ENCODE measurements at places on chromosomes 11 and 22.

- no peak for DNase-seq
Observed at GRCh38 chr11:71988050-71988449, 10.7 kb upstream of the IL18BP start.

DNA sequence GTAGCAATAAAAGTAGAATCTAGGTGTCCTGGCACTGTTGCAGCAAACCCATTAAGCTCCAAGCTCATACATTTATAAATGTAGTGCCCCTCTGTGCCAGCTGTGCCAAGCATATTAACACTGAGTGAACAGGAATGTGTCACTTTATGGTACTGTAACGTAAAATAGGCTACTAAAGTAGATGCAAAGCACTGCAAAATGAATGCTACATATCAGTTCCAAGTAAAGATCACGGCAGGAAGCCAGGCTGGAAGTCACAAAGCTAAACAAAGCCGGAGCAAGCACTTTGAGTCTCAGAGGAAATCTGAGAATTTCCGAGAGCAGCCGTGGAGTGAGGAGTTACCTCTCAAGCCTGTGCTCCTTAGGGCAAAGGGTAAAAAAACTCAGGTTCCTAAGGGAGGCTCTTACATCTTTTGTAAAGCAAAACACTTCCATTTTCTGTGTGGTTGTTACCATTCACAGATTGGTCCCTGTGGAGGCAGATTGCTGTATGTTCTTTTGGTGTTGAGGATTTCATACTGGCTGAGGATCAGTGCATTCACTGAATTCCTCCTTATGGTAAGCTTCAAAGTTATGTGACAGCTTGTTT is 85.7 kb downstream of the WNT11 start:
- DNase-seq: no peak

DNA sequence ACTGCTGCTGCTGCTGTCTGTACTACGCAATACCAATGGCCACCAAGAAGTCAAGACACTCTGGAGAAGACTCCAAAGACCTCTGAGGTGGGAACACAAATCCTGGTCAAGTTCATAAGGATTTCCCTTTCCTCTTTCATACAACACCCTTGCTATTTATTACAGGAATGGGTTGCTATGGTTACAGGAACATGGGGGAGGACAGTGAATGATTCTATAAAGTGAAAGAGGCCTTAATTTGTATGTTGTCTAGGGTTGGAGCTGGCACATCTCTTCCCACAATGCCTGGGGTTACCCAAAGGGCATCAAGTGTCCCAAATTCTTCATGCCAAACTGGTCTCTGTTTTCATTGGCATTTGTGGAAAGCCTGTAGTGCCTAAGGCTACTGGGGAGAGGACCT is 11.4 kb upstream of the SEC14L3 start:
- DNase-seq: no peak

GRCh38 chr22:19867617-19868016 is 12.9 kb upstream of the GNB1L start:
- DNase-seq: no peak

DNA sequence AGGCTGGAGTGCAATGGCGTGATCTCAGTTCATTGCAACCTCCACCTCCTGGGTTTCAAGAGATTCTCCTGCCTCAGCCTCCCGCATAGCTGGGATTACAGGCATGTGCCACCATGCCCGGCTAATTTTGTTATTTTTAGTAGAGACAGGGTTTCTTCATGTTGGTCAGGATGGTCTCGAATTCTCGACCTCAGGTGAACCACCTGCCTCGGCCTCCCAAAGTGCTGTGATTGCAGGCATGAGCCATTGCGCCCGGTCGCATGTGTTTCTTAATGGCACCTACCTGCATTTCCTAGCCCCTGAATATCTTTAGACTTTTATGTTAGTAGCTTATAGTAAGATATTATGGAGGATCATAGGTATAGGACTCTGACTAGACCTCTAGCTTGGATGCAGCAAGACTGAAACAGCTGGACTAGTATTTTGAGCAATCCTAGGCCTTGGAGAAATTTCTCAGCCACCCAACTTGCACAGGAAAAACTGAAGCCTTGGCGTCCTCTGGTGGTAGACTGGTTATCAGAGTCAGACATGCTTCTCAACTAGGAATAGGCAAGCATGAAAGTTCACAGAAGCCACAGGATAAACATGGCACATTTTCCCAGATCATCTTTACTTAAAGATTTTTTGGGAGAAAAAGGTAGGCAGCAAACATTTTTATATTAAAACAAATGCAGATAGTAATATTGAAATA is 22.7 kb upstream of the C1QTNF4 start:
- DNase-seq: no peak

DNA sequence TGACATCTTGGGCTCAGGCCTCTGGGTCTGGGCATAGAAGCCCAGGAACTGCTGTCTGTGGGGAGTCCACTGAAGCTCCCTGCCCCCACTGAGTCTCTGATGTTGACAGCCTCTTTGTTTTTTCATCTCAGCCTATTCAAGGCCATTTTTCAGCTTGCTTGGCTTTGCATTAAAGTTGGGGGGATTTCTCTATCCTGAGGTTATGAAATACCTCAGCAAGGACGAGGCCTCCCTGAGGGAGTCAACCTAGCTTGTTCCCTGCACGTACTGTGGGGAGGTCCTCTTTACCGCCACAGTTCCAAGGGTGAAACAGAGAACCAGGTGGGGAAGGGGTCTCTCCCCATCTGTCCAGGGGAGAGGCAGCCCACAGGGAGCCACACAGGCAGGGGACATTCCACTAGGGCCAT is 8.4 kb downstream of the KCNQ1OT1 start:
- DNase-seq: no peak

- no peak for DNase-seq
Observed at GRCh38 chr11:44980533-44981427, 30.1 kb upstream of the TP53I11 start.

DNA sequence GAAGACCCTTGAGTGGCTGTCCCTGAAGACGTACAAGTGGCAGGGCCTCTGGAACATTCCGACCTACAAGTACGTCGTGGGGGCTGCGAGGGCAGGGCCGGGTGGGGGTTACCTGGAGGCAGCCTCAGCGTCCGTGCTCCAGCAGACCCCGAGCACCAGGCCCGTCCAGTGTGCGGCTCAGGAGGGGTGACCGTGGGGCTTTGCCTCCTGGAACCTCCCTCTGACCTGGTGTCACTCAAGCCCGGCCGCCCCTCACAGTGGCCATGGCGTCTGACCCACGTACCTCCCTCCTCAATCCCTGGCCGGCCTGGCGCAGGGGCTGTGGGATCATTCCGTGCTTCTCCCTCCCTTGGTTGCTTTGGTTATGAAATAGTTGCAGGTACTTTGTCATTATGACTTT is 18.5 kb downstream of the RNH1 start:
- no peak for DNase-seq

DNA sequence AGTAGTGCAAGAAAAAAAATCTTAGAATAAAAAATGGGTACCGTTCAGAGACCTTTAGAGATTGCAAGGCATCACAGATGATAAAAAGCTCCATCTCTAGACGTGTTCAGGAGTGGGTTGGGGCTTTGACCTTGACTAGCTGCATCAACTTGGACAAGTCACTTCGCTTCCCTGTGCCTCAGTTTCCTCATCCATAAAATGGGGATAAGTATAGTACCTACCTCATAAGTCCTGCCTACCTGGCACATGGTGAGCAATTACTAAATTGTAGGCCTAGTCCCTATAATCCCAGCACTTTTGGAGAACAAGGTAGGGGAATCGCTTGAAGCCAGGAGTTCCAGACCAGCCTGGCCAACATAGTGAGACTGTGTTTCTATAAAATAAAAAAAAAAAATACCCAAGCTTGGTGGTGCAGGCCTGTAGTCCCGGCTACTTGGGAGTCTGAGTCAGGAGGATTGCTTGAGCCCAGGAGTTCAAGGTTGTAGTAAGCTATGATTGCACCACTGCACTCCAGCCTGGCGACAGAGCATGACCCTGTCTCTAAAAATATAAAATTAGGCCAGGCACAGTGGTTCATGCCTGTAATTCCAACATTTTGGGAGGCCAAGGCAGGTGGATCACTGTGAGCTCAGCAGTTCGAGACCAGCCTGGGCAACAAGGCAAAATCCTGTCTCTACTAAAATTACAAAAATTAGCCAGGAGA is 6.0 kb upstream of the F2 start:
- DNase-seq: no peak

- no peak for DNase-seq
Observed at GRCh38 chr11:106475181-106475580, 397.7 kb downstream of the AASDHPPT start.

DNA sequence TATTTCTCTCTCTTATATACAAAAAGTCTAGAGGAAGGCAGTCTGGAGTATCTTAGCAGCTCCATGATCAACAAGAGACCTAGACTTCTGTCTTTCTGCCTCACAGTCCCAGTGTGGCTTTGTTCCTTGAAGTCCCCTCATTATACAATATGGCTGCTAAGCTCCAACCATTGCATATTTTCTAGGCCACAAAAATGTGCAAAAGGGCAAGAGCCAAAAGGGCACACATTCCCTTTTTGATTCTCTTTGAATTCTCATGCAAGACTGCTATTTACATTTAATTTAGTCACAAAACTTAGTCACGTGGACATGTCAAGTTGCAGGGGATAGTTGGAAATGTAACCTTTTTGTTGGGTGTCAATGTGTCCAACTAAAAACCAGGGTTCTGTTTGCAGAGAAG is 64.2 kb upstream of the OLFML1 start:
- no peak for DNase-seq

DNA sequence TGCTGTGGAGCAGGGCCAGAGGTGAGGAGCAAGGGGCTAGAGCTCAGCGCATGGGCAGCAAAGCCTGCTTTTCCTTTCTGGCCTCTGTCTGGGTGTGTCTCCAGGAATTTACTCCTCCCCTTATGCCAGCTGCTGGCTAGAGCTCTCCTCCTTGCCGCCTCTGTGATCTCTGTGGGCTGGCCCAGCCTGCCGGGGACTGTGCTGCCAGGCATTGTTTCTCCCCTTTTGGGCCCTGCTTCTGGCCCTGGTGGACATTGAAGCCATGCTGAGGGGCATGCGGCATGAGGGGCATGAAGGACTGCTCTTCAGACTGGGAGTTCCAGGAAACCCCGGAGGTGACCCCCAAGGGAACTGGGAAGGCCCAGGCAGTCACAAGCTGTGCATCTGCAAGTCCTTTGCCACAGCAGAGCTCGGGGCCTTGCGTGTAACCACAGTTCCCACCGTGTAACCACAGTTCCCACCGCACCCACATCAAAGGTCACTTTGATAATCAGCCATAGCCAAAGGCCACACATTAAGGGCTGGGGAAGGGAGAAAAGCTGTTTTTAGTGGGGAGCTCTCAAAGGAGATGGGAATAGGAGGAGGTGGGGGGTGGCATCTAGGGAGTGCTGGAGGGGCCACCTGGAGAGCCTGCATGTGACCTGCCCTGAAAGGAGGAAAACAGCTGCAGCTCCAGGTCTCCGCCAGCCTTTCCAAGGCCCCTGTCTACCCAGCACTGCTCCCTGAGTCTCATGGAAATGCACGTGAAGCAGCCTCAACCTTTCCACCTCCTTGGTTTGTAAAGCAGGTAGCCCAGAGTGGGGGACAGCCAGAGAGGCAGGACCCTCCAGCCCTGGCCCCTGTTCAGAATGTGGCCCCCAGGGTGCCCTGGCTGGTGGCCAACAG is 62.3 kb downstream of the PPFIBP2 start:
- no peak for DNase-seq

DNA sequence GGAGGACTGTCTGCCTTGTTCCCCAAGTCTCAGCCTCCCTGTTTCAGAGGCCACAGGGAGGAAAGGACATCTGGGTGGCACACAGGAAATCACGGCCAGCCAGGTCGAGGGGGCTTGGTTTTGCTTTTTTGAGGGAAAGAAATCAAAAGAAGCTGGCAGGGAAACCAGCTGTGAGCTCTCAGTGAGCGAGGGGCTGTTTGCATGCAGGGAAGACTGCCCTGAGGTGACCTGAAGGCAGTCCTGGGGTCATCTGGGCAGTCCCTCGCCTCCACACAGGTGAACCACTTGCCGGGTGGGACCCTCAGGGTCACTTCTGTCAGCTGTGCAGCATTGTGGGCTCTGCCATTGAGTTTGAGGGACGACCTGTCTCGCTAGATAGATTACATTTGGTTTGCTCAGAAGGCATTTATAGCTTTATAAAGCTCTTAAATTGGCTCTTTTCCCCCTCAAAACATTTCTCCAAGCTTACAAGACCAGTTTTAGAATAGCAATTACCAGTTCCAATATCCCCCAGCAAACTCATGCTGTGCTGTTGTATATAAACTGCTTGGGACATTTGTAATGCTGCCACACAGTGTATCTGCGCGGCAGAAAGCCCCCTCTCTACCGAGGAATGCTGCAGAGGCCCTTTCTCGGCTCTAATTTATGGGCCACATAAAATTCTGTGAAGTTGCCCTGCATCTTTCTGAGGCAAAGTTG is 28.3 kb downstream of the PKNOX2 start:
- no peak for DNase-seq

- no peak for DNase-seq
Observed at GRCh38 chr11:128689591-128689947, 4.3 kb upstream of the FLI1 start.

- DNase-seq: no peak
Observed at GRCh38 chr11:74397501-74398243, 561 bp downstream of the PGM2L1 start.

GRCh38 chr11:128180441-128181087 is 406.8 kb downstream of the ETS1 start:
- no peak for DNase-seq

GRCh38 chr11:123570939-123571580 is 83.4 kb downstream of the SCN3B start:
- no peak for DNase-seq

GRCh38 chr11:97516688-97517087 is 1126.9 kb downstream of the JRKL start:
- DNase-seq: no peak

- DNase-seq: no peak
Observed at GRCh38 chr11:11146830-11147229, 206.2 kb downstream of the CSNK2A3 start.

All from stimulated activated CD4-positive, alpha-beta T cell treated with anti-CD3 and anti-CD28 coated beads, TNF-alpha, amount 100 ng/mL, for 1 hour (primary cell).